Activated CD4-positive, alpha-beta T cell treated with anti-CD3 and anti-CD28 coated beads, Interleukin-2, amount 10 ng/mL, durations not matched to agents 24 days and 14 days (primary cell): ENCODE measurements at places on chromosomes 3 and 15. TPM values are rescaled to one million over a fixed set of nuclear protein-coding genes. Genes with fewer than 3 reads are reported as not detected.
A peak's percentile ranks its signal among the peaks of the same experiment; 100 is the strongest.

The RARRES1 gene
- not detected in 2 replicates for total RNA-seq

DNA sequence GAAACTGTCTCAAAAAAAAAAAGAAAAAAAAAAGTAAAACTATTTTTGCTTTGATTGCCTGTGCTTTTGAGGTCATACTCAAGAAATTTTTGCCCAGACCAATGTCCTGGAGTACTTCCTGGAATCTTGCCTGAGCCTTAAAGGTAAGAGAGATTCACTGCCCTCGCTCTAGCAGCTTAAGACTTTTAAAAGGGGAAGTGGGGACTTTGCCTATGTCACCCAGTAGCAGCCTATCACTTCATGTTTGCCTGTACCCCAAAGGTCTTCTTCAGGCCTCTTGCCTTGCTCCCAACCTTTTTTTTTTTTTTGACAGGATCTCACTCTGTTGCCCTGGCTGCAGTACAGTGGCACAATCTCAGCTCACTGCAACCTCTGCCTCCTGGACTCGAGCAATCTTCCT, 18.9 kb upstream of the GOLGB1 start:
- H3K4me1 ChIP-seq: no peaks in the 10 kb centered on the region
- no peak for DNase-seq
- H3K27me3 ChIP-seq: peaks cover 5% of the 10 kb centered on the region

The GUCA1C gene
- not detected in 2 replicates for total RNA-seq

GRCh38 chr3:58962816-58963215, 87.0 kb downstream of the CFAP20DC start:
- no peak overlapping the region for H3K4me3 ChIP-seq
- no peaks in the 10 kb centered on the region for H3K4me1 ChIP-seq
- no peaks in the 10 kb centered on the region for H3K27me3 ChIP-seq
- no peaks in the 10 kb centered on the region for H3K36me3 ChIP-seq

- H3K4me1 ChIP-seq: no peaks in the 10 kb centered on the region
- no peaks in the 10 kb centered on the region for H3K36me3 ChIP-seq
- H3K27ac ChIP-seq: no peak overlapping the region
- H3K27me3 ChIP-seq: peaks cover 2% of the 10 kb centered on the region
- no peak overlapping the region for H3K4me3 ChIP-seq
- DNase-seq: no peak
Observed at GRCh38 chr3:176951144-176951543, 246.1 kb downstream of the TBL1XR1 start.

The EFCC1 gene
- 0.36 and 0.37 TPM in 2 replicates for total RNA-seq

DNA sequence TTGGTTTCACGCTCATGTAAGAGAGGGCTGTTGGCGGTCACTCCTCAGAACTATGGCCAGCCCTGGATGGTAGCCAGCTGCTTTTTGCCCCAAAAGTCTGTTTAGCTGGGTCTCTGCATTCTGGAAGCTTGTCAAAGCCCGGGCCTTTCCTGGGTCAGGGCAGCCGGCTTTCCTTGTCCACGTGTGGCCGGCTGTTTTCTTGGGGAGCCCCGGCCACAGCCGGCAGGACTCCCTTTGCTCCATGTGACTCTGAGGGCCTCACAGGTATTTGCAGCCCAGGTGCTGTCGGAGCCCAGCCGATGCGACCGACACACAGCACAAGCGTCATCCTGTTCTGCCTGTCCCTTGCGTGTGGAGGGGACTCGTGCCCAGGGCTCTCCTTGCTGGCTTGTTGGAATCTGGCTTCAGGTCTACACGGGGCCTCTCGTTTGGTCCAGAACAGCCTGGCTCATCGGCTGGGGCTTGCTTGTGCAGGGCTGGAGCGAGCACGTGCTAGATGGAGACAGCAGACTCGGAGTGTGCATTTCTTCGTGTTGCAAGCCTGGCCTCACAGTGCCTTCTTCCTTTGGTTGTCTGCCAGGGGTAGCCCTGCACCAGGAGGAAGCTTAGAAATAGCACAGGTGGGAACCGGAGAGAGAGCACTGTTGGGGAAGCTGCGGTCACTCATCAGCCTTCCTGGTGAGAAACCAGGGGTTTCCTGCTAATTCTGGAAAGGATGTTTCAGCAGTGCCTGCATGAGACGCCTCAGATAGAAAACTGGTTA, 51.5 kb downstream of the PGPEP1L start:
- H3K36me3 ChIP-seq: peaks cover 28% of the 10 kb centered on the region
- DNase-seq: no peak
- H3K4me1 ChIP-seq: peaks cover 19% of the 10 kb centered on the region
- no peak overlapping the region for H3K4me3 ChIP-seq
- H3K27me3 ChIP-seq: no peaks in the 10 kb centered on the region

GRCh38 chr3:4979428-4980228, at the start of gene BHLHE40:
BHLHE40 (plus strand) TSS chr3:4979437; CDS start chr3:4979719, 282 bp downstream.
- peak within 1 kb of the TSS; percentile 96 for H3K4me3 ChIP-seq
- peaks cover 41% of the 10 kb centered on the region for H3K4me1 ChIP-seq
- no peaks in the 10 kb centered on the region for H3K27me3 ChIP-seq
- peaks cover 59% of the 10 kb centered on the region for H3K36me3 ChIP-seq
- H3K27ac ChIP-seq: peak within 1 kb of the TSS; percentile 100

The MORC1 gene
- not detected in 2 replicates for total RNA-seq

The DAG1 gene
- 21.3 and 21.9 TPM in 2 replicates for total RNA-seq

- no peak overlapping the region for H3K4me3 ChIP-seq
- H3K27me3 ChIP-seq: no peaks in the 10 kb centered on the region
- peaks cover 39% of the 10 kb centered on the region for H3K4me1 ChIP-seq
- no peaks in the 10 kb centered on the region for H3K36me3 ChIP-seq
Observed at GRCh38 chr15:40944510-40945296, 8.6 kb upstream of the CHAC1 start.

DNA sequence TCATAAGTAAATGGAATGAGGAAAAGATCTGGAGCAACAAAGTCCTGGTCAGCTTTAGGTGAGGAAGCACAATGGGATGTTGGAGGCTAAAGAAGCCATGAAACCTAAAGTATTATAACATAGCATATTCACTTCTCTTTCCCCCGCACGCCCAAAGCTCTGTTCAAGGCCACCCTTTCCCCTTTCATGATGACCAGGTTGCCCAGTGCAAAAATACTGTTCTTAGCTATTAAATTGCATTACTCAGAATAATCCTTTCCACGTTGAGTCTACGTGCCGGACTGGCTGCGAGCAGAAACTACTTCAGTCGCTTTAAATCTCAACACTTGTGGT, 589 bp upstream of the MAPKBP1 start:
- no peak for DNase-seq
- H3K4me3 ChIP-seq: peak overlapping the region; percentile 95
- no peaks in the 10 kb centered on the region for H3K27me3 ChIP-seq
- peak overlapping the region; percentile 94 for H3K27ac ChIP-seq
- H3K4me1 ChIP-seq: peaks cover 45% of the 10 kb centered on the region

DNA sequence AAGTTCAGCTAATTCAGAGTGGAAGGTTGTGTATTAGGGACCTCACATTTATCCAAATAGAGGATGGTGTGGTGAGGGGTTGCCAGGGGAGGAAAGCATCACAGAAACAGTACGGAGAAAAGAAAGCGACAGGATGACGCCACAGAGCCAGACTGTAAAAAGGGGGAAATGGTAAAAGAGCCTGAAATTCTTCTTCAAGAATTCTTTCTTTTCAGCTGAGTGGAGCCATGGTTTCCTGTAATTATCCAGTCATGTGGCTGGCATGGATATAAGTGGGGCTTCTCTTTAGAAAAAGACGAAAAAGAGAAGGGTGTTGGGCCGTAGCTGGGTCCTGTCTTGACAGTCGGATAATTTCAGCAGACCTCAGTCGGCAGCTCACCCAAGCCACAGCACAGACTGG, 24.5 kb upstream of the PSMD6 start:
- DNase-seq: no peak
- peaks cover 10% of the 10 kb centered on the region for H3K4me1 ChIP-seq
- H3K4me3 ChIP-seq: no peak overlapping the region
- H3K27me3 ChIP-seq: peaks cover 15% of the 10 kb centered on the region
- no peaks in the 10 kb centered on the region for H3K36me3 ChIP-seq

GRCh38 chr15:96334017-96334704, 3.7 kb downstream of the NR2F2 start:
- H3K4me1 ChIP-seq: peaks cover 6% of the 10 kb centered on the region
- H3K27me3 ChIP-seq: peaks cover 77% of the 10 kb centered on the region
- no peak overlapping the region for H3K4me3 ChIP-seq
- no peak overlapping the region for H3K27ac ChIP-seq
- peaks cover 8% of the 10 kb centered on the region for H3K36me3 ChIP-seq

DNA sequence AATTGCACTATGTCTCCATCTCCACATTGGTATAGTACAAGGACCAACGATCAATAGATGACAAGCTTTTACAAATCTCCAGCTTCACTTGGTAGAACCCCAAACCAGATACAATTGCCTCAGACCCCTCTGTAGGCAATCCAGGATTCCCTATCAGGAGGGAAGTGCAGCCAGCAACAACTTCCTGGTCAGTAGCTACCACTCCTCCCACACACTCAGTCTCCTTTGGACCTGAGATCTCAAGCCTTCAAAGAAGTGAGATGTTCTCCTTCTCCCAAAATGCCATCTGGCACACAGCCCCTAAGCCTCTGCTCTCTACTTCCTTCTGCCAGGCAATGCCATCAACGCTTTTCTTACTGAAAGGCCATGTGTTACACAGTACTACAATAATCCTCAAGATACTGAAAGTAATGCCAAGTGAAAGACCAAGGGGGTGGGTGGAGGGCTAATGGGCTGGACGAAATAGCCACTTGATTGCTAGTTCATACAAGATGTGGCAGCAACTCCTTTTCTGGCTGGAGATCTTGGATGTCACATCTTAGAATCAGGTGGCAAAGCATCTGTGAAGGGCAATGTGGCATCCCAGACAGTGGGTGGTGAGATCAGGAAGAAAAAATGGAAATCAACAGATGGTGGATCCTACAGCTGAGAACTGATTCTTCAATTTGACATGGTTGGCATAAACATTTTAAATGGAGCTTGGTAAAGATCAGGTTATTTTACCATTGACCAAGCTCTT, 75.3 kb upstream of the ACP3 start:
- DNase-seq: no peak
- H3K4me1 ChIP-seq: no peaks in the 10 kb centered on the region
- peaks cover 21% of the 10 kb centered on the region for H3K27me3 ChIP-seq
- no peaks in the 10 kb centered on the region for H3K36me3 ChIP-seq
- H3K4me3 ChIP-seq: no peak overlapping the region
- no peak overlapping the region for H3K27ac ChIP-seq

GRCh38 chr3:197434830-197435229, 120.9 kb downstream of the BDH1 start:
- no peaks in the 10 kb centered on the region for H3K36me3 ChIP-seq
- no peak for DNase-seq
- H3K27me3 ChIP-seq: peaks cover 13% of the 10 kb centered on the region
- H3K4me3 ChIP-seq: no peak overlapping the region
- no peak overlapping the region for H3K27ac ChIP-seq

- peaks cover 6% of the 10 kb centered on the region for H3K4me1 ChIP-seq
- DNase-seq: no peak
- H3K36me3 ChIP-seq: peaks cover 3% of the 10 kb centered on the region
- no peak overlapping the region for H3K27ac ChIP-seq
- no peaks in the 10 kb centered on the region for H3K27me3 ChIP-seq
Observed at GRCh38 chr3:132445817-132446216, 28.5 kb downstream of the DNAJC13 start.

The FILIP1L gene
- total RNA-seq: 1.2 and 1.4 TPM in 2 replicates

The CD80 gene
- 12.5 and 13.0 TPM in 2 replicates for total RNA-seq

DNA sequence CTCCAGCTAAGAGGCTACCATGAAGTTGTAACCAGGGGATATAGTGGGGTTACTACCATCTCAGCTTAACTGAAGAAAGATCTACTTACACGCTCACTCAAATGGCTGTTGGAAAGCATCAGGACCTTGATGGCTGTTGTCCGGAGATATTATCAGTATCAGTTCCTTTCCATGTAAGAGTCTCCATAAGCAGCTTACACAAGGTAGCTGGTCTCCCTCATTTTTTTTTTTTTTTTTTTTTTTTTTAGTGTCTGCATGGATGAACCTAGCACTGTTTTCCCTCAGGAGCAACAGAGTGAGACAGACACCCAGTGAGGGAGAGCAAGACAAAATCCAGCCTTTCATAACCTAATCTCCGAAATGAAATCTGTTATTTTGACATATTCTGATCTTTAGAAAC, 230.9 kb downstream of the CADM2 start:
- no peaks in the 10 kb centered on the region for H3K36me3 ChIP-seq
- H3K4me1 ChIP-seq: no peaks in the 10 kb centered on the region
- DNase-seq: no peak
- no peak overlapping the region for H3K27ac ChIP-seq
- no peaks in the 10 kb centered on the region for H3K27me3 ChIP-seq
- H3K4me3 ChIP-seq: no peak overlapping the region

- H3K27ac ChIP-seq: no peak within 1 kb of the TSS
- H3K4me1 ChIP-seq: no peaks in the 10 kb centered on the region
- H3K4me3 ChIP-seq: no peak within 1 kb of the TSS
- no peaks in the 10 kb centered on the region for H3K36me3 ChIP-seq
- H3K27me3 ChIP-seq: peaks cover 11% of the 10 kb centered on the region
Observed at GRCh38 chr3:51860703-51861665, at the start of gene IQCF2. IQCF2 (plus strand) TSS chr3:51861615; CDS start chr3:51861667, 52 bp downstream.
